ENCODE measurements at places on chromosomes 11 and 22.

- no peak for DNase-seq
Observed at GRCh38 chr11:128711890-128712289, 18.0 kb downstream of the FLI1 start.

DNA sequence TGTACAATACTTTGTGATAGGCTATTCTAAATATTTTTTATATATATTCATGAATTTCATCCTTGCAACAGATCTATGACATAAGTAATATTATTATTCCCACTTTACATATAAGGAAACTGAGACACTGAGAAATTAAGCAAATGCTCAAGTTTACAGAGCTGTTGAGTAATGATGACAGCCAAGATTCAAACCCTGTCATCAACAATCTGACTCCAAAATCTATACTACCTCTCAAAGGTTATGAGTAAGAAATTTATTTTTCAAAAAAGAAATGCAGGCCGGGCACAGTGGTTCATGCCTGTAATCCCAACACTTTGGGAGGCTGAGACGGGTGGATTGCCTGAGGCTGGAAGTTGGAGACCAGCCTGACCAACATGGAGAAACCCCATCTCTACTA lies 22.6 kb upstream of the SOX6 start:
- no peak for DNase-seq

GRCh38 chr11:57834852-57835251 lies 73.2 kb downstream of the CTNND1 start:
- DNase-seq: no peak

GRCh38 chr11:132301900-132302299 lies 931.5 kb downstream of the NTM start:
- DNase-seq: no peak

DNA sequence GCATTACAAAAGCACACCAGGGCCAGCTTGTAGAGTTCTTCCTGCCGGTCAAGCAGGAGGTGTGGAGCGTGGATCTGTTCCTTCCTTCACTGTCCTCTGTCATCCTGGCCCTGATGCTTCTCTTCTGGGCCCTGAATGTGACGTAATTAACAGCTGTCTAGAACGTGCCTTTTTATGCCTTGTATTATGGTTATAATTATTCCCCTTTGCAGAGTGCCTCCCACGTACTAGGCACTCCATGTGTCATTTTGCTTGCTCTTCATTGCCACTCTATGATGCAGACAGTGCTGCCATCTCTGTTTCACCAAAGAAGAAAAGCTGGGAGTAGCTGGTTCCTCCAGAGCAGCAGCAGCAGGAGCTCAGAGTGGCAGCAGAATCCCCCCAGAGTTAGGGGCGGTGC lies 132.1 kb upstream of the TTC12 start:
- no peak for DNase-seq

GRCh38 chr11:121656328-121657090 lies 203.7 kb upstream of the SORL1-AS1 start:
- no peak for DNase-seq

GRCh38 chr11:65224930-65225278 lies 36.9 kb upstream of the POLA2 start:
- DNase-seq: no peak

DNA sequence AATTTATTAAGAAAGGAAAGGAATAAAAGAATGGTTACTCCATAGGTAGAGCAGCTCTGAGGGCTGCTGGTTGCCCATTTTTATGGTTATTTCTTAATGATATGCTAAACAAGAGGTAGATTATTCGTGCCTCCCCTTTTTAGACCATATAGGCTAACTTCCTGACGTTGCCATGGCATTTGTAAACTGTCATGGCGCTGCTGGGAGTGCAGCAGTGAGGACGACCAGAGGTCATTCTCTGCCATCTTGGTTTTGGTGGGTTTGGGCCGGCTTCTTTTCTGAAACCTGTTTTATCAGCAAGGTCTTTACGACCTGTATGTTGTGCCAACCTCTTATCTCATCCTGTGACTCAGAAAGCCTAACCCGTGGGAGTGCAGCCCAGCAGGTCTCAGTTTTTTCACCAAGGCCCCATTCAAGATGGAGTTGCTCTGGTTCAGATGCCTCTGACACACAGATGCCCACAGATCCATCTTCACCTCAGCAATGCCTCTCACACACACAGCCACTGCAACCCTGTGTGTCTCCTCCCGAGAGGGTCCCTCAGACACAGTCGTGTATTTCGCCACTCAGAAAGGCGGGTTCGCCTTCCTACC lies 16.4 kb upstream of the JAM3 start:
- no peak for DNase-seq

DNA sequence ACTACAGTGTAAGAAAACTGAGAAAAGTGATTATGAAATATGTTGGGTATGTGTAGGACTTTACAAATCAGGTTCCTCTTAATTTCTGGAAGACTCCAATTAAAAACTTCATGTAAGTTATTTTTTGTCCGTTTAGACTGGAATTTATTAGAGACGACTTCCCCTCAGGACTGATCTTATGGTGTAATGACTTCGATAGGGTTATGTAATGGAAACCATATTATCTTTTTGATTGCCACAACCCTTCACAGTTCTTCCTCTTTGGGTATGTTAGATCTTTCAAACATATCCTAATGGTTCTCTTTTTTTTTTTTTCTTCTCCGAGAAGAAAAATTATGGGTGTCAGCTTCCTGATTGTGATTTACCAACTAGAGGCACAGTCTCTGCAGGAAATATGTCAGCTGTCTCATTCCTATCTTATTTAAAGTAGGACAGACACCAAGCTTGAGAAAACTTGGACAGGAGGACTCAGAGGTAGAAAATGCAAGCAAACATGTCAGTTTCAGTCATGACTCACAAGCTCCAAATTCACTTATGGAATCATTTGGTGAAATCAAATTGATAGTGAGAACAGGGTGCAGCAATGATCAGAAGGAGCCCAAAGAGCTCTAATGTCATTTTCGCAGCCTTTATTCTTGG lies 11.1 kb upstream of the LDLRAD3 start:
- DNase-seq: no peak

- DNase-seq: no peak
Observed at GRCh38 chr11:117052196-117053149, 45.8 kb downstream of the SIK3 start.

- no peak for DNase-seq
Observed at GRCh38 chr11:72579816-72580641, 94.2 kb downstream of the PDE2A start.

GRCh38 chr22:37686002-37686982 lies at the start of gene NOL12:
NOL12 (plus strand) TSS chr22:37686343; CDS start chr22:37686393, 50 bp downstream.
- peak; percentile 63 for DNase-seq

DNA sequence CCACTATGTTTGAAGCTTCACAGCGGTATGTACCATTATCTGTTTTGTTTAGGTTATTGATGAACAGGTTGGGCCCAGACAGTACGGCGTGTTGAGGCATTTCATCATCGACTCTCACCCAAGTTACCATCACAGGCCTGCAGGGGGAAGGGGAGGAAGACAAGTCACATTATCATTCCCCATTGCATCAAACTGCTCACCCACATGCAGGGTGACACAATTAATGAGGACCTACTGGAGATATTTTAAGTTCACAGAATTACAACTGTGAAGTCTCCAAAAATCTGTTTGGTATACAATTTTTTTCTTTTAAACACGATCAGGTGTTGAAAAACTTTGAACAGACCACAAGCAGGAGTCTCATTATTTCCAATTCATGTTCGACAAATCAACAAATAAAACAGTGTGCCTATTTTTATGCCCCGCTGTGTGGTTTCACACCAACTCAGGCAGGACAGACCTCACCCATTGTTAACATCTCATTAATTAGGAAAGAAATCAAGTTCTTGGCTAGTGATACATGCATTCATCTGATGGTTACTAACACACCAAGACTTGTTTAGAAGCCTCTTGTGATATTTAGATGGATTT lies 289.5 kb downstream of the CADM1 start:
- DNase-seq: no peak

DNA sequence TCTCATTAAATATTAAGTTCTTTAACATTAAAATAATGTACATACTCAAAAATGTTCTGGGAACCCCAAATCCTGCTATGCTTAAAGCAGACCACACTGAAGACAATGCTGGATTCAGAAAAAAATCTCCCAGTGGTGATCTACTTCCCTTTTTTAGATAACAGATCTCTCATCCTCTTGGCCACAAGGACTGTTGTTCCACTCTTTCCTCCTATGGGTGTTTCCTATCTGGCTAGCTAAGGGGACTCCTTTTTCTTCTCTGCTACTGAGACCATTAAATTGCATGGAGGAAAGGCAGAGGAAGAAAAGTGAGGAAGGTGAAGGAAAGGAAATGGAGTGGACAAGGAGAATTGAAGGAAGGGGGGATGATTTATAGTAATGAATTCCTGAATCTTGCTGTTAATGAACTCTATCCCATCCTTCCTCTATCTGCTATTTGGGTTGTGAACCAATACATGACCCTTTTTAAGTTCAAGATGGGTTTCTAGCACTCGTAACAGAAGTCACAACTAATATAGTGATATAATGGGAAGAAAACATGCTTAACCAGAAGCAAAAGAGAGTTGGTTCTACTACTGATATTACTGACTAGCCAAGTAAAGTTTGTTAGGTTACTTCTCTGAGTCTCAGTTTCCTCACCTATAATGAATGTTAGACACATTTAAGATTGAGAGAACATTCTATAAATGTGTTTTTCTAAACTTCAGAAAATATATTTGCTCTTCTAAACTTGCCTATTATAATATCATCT lies 53.2 kb downstream of the PIK3C2A start:
- no peak for DNase-seq

GRCh38 chr11:134207538-134208239 lies 16.1 kb downstream of the NCAPD3 start:
- peak; percentile 52 for DNase-seq

DNA sequence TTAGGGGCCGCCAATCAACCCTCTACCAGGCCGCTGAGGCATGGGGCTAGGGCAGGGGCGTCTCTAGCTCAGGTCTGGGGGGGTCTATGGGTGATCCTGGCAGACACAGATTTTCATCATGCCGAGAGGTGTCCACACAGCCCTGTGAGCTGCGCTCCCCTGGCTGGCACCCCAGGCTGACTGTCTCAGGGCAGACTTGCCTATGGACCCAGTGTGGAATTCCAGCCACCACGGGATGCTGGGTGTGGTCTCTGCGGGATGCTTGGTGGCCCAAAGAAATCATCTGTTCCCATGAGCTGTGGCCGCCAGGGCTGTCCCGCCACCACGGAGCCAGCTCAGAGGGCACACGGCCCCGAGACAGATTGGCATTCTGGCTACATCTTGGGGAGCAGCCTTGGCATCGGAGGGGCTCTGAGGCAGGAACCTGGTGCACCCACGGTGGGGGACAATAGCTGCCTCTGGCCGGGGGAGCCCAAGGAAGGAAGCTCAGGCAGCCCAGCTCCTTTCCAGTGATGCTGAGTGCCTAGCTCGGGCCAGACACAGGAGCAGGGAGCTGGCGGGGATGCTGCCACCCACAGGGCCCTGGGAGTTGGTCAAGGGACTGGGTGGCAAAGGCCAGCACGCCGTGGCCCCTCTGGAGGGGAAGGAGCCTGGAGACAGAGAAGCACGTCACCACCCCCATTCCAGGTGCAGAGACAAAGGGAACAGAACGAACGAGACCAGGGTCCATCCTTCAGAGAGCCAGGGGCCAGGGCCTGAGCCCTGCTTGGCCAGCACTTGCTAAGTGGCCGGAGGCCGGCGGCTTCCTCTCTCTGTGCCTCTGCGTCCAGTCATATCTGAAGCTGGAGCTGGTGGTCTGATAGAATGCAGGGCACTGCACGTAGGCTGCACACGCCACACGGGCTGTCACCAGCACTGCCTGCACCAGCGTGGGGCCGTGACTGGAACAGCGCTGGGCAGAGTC lies 64.4 kb upstream of the FGF3 start:
- DNase-seq: no peak

- no peak for DNase-seq
Observed at GRCh38 chr11:66749091-66749490, 20.1 kb upstream of the SPTBN2 start.
